Activated CD4-positive, alpha-beta T cell treated with anti-CD3 and anti-CD28 coated beads, Interleukin-2, Interleukin-6, amounts not matched to agents 100 ng/mL and 50 ng/mL, durations not matched to agents 16 hours and 8 hours (primary cell): ENCODE measurements at places on chromosomes 4 and X.

- no peak for DNase-seq
Measured at GRCh38 chr4:139740531-139741041, 75.0 kb downstream of the MGST2 start.

- DNase-seq: no peak
Measured at GRCh38 chr4:143307531-143307930, 29.1 kb upstream of the GAB1 start.

GRCh38 chr4:139762720-139763119 is 97.1 kb downstream of the MGST2 start:
- DNase-seq: no peak

DNA sequence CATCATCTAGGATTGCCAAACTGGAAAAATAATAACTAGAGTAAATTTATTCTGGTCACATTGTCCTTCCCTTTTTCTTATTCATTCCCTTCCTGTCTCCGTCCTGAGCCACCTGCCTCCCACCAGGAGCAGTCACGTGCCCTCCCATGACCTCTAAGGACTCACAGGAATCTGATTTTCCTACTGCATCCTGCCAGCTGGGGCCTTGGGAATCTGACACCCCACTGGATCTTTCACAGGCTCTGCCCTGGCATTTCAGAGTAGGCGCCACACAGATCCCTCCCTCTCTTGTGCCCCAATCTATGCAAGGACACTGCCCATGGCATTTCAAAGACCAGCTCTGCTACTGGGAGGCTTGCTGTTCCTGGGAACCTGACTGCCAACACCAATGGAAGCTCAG is 520.5 kb downstream of the PPARGC1A start:
- no peak for DNase-seq

DNA sequence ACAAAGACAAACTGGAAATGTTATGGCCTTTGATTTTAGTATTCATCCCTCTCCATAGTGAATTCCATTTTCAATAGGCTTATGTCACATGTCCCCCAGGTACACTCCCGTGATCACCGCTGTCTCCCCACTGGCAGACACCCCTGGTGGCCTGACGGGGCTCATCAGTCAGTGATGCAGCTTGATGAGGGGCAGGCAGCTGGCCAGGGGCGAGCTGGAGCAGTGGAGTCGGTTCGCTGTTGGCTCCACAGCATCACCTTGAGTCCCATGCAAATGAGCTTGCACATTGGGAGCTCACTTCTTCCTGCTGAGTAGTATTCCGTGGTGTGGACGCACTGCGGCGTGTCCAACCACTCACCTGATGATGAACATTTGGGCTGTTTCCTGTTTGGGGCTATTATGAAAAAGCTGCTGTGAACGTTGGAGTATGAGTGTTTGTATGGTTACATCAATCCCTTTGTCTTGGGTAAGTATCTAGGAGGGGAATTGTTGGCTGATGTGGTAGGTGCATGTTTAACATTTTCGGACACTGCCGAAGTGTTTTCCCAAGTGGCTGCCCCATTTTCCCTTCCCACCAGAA is 5.2 kb downstream of the TREX2 start:
- DNase-seq: no peak

DNA sequence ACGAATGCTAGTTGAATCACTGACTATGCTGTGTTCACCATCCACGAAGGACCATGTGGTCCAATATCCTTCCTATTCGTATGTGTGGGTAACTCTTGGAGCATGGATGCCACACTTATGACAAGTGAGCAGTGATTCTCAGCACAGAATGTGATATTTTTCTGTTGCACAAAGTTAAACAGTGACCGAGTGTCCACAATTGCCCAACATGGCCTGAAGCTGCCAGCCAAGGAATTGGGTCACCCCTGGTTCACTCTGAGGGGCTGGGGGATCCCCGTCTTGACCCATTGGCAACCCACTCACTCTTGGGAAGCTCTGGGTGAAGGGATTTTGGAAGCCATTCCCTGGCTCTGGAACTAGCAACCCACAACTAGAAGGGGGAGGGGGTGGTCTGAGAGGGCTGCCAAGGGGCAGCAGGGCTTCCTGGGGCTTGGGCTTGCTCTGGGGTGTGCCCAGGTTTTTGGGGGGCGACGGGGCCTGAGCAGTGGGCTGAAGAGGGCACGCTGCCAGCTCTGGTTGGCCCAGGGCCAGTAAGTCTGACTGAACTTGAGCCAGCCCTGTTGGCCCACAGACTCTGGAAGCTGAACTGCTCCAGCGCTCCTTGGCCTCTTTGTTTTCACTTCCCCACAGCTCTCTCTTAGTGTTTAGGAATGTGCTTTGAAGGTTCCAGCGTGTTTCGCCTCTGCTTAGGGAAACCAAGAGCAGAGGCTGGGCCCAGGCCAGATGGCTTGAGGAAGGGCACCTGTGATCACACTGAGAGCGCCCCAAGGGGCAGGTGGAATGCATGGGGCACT is 43.1 kb upstream of the BCOR start:
- no peak for DNase-seq

DNA sequence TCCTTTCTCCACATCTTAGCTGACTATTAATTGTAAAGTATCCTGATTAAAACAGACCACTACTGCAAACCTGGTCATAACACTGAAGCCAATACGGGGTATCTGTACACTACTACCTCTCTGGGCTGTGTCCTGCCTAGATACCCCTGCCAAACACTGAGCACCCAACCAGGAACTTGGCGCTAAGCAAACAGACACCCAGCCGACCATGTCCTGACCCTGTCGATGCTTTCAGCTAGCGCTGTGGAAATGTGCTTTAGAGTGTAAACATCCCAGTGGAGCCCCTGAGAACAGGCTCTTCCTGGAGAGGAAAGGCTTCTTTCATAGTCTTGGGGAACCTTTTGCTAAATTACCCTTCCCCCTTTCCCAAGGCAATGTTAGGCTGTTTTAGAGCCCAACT is 52.9 kb downstream of the CCNG2 start:
- DNase-seq: no peak

GRCh38 chr4:40826821-40827220 is 77.1 kb downstream of the NSUN7 start:
- DNase-seq: no peak

DNA sequence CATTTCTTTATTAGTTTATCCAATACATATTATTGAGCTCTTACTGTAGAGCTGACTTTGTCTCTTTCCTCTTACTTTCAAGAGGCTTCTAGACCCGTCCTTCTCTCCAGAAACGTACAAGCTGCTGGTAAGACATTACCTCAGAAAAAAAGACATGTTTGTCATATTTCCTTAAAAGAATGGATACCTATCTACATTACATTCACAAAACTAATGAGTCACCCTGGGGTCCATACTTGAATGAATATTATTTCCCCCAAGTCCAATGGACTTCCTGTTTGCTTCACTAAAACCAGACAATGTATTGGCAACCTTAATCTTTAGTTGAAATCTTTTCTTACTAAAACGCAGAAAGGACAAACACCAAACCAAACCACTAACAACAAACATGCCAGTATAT is 176.5 kb upstream of the CLNK start:
- DNase-seq: no peak

GRCh38 chrX:44733931-44734330 is 109.9 kb upstream of the DUSP21 start:
- DNase-seq: no peak

DNA sequence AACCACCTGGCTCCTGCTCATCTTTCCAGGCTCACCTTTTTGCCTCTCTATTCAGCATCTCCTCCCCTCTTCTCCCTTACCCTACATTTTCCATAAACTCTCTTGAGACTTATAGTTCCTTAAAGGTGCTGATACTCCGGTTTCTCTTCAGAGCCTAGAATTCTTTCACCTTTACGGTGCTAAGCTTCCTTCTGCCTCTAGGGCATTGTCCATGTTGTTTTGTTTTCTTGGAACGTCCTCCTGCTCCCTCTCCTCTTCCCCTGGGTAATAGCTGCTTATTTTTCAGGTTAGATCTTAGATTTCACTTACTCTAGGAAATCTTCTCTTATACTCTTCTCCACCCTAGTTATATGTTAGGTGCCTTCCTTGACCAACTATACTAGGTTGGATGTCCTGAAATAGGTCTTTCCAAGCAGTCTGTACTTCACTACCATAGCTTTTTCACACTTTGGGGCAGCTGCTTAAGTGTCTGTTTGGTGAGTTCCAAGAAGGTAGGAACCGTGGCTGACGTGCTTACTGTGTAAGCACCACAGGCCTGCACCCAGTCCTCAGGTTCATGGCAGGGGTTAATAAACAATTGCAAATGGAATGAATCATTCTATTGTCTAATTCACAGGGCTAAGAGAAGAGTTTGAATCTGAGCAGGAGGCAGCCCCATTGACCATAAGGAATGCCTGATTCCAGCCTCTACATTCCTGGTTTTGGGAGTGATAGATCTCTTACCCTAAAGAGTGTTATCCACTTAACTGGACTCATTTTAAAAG is 227.5 kb downstream of the MGST2 start:
- DNase-seq: no peak

DNA sequence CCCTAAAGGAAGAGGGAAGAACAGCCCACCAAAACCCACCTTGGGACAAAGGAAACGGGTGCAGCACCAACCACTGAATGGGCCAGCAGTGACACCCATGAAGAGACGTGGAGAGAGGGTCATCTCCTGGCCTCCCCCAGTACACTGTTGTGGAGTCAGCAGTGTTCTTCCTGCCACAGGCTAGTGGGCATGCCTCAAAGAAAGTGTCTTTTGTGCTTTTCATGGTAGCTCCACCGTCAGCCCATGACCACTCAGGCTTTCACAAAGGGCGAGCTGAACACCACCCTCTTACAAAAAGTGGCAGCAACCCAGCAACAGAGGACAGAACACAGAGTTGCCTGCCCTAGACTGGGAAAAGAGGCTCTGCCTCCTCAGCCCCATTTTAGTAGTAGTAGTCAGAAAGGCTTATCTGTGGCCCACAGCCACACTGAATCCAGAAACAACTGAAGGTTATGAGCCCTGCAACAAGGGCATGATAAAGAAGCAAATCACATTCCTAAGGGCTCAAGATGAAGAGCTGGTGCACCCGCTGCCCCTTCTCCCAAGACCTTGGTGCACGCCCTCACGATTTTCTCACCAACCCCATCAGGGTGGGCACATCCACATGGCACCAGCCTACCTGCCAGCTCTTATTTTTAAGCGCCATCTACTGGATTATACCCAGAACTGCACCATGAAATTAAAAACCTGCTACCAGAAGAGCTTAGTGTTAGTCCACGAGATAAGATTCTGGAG is 53.1 kb downstream of the RAB28 start:
- no peak for DNase-seq

GRCh38 chr4:6047130-6047673 is 29.0 kb upstream of the C4orf50 start:
- peak; percentile 12 for DNase-seq

- DNase-seq: peak; percentile 49
Measured at GRCh38 chrX:78105944-78106650, 2.0 kb downstream of the PGK1 start.

DNA sequence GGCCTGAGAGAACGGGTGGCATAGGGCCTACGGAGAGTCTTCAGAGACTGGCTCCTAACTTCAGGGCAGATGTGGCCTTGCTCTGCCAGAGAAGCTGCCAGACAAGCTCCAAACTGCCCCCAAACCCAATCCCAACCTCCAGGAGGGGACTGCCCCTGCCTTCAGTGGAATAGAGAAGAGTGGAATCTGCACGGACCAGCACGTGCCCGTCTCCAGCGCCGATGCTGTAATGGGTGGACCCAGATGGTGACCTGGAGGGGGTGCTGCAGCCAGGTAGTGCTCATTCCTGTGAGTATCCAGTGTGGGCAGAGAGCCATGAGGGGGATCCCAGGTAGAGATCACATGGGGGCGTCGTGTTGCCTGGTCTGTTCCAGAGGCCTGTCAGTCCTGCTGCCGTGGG is 73.2 kb upstream of the NKX1-1 start:
- DNase-seq: no peak

DNA sequence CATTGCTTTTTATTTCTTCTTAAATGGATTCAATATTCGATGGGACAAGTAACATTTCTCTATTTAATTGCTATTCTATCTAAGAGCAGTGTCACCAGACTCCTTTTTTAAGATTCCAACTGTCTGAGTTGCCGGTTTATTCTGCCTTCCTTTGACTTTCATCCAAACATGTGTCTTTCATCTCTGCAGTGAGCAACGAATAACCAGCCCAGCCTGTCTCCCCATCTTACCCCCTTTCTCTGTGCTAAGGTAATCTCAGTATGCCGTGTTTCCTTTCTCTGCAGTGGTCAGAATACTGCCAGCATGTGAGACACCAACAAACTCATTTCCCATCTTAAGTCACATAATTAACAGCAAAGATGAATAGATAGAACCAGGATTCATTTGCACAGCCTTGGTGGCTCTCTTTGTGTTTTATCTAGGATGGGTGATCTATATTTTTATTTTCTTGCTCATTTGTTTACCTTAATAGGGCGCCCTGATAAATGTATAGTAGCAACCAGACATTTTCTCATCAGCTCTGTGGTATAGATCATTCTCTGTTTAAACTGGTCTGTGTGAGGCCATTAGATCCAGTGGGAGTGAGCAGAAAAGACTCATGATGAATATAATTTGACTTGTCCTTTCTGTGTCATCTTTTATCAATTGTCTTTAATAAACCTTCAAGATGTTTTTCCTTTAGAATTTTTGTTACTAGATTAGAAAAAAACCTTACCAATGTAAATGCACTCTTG is 394.8 kb upstream of the IGFBP7 start:
- DNase-seq: no peak

- no peak for DNase-seq
Measured at GRCh38 chr4:105923497-105924238, 28.4 kb downstream of the NPNT start.

DNA sequence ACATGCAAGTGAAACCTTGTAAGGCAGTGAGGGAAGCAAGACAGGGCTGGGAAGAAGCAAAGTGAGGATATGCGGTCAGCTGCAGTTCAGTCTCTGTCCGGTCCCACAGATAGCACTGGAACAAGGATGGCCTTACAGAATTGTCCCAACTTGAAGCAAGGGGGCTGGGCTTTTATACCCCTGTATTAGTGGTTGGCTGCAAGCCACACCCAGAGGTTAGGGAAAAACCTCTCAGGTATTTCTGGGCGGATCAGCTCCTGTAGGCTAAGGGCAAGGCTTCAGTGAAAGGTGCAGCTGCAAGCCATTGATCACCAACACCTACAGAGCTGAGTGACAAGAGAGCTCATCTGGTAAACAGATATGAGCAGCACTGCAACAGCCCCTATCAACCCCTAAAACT is 89.0 kb downstream of the KDR start:
- DNase-seq: no peak

- no peak for DNase-seq
Measured at GRCh38 chr4:11423465-11423864, 5.2 kb downstream of the HS3ST1 start.

DNA sequence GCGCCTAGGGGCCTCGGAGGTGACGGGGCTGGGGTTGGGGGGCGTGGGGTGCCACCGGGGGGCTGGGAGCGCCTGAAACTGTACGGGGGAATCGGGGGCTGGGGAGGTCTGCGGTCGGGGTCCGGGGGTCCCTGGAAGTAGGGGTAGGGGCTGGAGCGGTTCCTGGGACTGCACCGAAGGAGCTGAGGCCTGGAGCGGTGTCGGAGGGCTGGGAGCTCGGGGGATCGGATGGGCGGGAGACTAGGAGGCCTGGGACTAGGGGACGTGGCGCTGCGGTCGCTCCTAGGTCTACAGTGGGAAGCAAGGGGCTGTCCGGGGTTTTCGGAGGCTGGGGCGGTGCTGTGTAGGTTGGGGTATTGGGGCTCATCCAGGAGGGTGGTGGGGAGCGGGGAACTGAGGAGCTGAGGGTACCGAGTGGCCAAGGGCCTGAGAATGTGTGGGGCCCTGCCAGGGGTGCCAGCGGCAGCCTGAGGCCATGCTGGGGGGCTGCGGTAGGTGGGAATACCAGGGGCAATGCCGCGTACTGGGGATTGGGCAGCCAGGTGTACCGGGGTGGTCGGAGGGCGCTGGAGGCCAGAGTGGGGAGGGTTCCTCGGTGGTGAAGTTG is 562 bp downstream of the AKAP17A start:
- DNase-seq: no peak

- DNase-seq: no peak
Measured at GRCh38 chr4:113183032-113183605, 133.7 kb downstream of the ANK2 start.
